ENCODE measurements at places on chromosomes 5 and 9.

- no peak for DNase-seq
Observed at GRCh38 chr9:84136119-84136868, 155.7 kb downstream of the RMI1 start.

- no peak for DNase-seq
Observed at GRCh38 chr9:87701931-87702421, 23.9 kb upstream of the CTSL start.

DNA sequence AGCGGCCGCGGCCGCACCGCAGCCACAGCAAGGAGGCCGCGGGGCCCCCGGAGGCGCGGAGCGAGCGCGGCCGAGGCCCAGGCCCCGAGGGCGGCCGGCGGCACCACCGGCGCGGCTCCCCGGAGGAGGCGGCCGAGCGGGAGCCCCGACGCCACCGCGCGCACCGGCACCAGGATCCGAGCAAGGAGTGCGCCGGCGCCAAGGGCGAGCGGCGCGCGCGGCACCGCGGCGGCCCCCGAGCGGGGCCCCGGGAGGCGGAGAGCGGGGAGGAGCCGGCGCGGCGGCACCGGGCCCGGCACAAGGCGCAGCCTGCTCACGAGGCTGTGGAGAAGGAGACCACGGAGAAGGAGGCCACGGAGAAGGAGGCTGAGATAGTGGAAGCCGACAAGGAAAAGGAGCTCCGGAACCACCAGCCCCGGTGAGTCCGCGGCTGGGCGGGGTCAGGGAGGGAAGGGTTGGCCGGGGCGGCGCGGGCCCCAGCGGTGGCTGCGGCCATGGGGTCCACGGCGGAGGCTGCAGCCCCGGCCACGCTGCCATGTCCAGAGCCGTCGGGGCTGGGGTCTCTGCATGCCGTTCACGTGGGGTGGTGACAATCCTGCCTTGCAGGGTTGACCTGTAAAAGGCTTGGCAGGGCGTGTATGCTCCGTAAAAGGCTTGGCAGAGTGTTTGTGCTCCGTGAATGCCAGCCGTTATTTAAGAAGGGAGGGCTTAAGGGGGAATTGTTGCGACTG lies 146.0 kb downstream of the CACNA1B start:
- no peak for DNase-seq

GRCh38 chr5:64315778-64316177 lies 150.1 kb downstream of the RNF180 start:
- no peak for DNase-seq

- DNase-seq: peak; percentile 52
Observed at GRCh38 chr5:11182441-11183080, 421.5 kb upstream of the DAP start.

DNA sequence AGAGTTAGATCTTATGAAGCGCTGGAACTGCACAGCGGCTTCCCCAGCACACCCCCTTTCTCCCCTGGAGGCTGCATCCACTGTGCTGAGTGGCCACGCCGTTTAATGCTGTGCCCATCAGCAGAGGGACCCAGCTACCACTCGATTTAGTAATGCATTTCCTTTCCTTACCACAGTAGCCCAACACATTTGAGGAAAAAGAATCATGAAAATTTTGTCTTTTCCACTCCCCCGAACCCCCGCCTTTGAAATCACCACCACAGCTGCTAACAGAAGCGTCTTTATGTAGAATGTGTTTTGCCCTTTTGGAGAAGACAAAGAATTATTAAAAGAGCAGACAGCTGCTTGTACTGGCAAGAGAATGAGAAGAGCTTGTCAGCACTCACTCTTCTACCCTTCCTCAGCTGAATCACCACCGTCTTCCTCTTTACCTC lies 73.2 kb downstream of the ACER2 start:
- no peak for DNase-seq

DNA sequence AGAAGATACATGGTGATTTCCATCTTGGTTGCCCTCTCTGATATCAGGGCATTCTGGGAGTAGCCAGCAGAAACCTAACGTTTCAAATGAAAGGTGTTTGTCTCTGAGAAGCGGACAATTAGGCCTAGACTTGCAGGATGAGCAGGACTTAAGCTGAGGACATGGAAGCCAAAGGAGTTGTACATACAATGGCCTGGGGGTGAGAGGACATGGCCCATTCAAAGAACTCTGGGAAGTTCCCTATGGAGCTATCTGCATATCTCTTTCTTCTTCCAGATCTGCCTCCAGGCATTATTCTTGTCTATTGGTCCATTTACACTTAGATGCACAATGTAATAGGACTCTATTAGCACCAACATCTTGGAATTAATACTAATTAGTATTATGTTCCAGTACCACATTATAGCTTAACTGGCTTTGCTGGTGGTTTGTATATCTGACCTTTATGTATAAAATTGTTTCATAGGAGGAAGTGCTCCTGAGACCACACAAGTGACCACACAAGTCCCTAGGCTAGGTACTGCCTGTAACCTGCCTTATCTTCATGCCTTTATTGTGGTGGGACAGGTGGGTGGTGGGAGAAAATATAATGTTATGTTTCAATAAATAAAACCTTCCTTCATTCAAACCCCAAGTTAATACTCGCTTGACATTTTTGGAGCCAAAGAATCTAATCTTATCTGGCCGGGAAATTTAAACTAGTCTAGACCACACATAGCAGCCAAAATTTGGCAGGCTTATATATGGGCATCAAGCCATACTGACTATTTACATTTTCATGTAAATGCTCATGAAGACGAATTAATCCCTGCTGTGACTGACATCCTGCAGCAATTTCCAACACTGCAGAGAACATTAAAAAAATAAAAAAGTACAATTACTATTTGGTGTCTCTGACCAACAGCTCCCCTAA lies 52.1 kb upstream of the EQTN start:
- DNase-seq: no peak

GRCh38 chr9:113885183-113886025 lies 9.3 kb downstream of the ZNF618 start:
- no peak for DNase-seq

DNA sequence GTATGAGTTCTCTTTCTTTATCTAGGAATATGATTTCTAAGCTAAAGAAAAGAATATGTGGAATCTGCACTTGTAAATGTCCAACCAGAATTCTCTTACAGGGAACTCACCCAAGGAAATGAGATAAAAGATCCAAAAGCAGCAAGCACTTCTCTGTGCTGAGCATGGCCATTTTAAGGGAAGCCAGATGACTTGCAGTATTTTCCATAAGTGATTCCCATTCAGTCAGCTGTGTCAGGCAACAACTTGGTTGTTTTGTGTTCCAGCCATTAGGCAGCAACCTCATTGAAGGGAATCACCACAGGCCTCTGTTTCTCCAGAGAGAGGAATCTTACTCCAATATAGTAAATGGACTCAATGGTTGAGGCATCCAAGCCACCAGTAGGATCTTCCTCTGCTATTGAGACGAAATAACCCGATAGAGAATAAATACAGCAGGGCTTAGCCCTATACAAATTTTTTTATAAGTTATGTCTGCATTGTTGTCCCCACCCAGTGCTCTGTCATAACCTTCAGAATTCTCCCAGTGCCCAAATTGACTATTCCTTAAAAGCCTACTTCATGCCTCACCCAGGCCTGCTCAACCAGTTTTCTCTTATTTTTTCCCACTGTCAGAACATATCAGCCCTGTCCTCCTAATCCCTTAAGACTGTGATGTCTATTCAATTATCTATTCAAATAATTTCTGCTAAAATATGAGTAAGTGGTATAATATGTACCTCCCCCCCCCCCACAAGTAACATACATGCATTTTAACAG lies 236.6 kb downstream of the PJA2 start:
- no peak for DNase-seq

DNA sequence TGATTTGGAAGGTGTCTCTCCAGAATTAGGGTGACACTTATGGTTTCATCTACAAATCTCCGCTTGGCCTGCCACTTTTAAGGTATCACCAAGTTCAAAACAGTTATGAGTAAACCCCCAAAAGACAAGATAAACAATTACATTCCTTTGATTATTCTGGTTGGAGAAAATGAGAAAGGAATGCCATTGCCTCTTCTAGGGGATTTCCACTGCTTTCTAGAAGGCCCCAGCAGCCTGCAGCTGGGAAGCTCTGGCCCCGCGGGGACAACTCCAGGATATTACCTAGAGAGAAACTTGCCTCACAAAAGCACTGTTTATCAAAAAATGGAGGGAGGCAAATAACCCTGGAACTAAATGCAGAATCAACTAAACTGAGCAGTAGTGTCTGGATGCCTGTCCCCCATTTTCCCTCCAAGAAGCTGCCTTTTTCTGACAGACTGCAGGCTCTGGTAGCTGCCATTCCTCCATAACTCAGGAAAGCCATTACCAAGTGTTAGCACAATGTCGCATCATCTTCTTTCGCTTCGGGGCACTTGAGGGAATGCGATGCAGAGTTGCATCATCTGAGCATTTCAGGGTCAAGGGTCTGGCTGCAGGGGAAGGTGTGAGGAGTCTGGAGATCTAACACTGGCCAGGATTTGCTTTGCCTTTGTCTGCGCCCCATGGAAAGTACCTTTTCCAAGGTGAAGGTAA lies 71.5 kb upstream of the PLPP6 start:
- no peak for DNase-seq

DNA sequence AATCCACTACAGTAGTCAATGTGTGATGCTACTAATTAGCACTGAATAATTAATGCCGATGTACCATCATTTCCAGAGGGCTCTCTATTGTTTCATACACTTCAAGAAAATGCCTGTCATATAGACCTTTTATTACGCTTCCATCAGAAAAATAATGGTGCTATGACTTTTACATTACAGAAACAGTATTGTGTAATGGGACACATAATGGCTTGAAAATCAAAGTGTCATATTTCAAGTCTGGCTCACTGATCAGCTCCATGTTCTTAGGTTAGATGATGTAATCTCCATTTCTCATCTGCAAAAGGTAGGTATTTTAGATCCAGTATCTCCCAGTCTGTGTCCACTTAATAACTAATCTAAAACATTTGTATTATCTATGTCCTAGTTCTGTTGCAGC lies 990.6 kb upstream of the TYRP1 start:
- DNase-seq: no peak

- peak; percentile 18 for DNase-seq
Observed at GRCh38 chr5:13250464-13251291, 693.8 kb downstream of the DNAH5 start.

DNA sequence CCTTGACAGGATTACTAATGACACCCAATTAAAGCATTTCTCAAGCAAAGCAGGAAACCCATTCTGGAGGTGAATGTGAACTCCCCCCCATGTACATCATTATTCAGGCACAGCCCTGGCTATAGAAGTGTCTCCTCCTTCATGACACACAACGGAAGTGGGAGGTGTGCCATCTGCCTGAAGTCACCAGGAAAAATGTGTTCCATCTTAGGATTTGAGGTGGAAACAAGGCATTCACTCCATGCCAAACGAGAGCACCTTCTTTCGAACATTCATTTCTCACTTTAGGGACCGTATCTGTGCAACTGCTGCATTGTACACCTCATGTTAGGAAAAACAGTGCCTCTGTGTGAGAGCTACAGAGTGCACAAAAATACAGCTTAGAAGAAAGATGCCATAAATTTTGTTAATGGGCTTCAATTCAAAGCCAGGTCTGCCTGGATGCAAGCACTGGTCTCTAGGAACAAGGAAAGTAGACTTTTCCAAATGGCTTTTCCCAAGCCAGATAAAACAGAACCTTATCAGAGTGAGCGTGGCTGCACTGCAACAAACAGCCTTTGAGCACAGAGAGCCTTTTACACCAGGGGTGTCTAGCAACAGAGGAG lies 19.4 kb downstream of the GOLM1 start:
- DNase-seq: no peak

- DNase-seq: no peak
Observed at GRCh38 chr9:36847781-36848673, 186.0 kb downstream of the PAX5 start.

DNA sequence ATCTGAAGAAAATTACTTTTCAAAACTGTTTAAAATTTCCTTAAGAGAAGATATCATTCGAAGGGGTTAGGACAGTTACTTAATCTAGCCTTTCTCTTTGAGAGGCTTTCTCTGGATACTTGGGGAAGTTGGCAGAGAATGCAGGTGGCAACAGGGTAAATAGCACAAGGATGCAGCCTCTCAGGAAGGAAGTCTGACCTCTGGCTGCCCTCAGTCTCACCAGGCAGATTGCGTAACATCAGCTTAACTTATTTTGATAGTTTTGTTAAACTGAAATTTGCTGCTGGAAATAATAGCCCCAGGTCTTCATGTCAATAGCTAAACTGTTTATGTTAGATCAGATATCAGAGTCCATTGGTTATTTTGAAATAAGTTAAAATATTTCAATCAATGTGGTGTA lies 20.4 kb downstream of the CCDC192 start:
- peak; percentile 84 for DNase-seq

DNA sequence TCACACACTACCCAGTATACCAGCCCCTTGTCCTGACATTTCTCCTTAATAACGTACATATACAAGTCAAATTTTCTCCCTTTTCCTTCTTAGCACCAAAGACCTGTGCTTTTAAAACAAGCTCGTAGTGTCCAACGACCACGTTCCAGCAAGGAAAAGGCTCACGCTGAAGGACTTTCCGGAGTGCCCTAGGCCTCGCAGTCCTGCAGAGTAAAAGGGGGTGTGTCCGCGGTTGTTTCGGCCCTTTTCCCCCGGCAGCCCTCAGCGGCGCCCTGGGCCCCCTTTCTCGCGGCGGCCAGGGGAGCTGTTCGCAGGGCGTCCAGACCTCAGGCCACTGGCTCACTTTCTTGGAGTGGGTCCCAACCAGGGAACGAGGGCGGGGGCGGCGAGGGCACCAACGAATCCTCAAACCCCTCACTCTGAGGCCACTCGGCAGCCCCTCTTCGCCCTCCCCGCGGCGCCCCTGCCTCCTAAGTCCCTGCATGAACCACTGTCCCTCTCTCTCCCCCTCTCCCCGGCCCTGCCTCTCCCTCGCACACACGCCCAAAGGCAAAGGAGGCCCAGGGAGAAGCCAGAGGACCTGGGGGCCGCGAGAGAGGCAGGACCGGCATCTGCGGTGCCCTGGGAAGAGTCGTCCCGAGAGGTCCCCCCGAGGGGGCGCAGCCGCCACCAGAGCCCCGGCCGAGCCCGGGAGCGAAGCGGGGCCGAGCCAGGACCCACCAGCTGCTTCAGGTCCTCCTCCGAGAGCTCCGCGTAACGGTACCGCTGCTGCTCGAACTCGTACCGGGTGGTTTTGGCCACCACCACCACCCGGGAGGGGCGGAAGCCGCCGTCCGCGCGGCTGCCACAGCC lies 720 bp downstream of the NADK2 start:
- peak; percentile 82 for DNase-seq

DNA sequence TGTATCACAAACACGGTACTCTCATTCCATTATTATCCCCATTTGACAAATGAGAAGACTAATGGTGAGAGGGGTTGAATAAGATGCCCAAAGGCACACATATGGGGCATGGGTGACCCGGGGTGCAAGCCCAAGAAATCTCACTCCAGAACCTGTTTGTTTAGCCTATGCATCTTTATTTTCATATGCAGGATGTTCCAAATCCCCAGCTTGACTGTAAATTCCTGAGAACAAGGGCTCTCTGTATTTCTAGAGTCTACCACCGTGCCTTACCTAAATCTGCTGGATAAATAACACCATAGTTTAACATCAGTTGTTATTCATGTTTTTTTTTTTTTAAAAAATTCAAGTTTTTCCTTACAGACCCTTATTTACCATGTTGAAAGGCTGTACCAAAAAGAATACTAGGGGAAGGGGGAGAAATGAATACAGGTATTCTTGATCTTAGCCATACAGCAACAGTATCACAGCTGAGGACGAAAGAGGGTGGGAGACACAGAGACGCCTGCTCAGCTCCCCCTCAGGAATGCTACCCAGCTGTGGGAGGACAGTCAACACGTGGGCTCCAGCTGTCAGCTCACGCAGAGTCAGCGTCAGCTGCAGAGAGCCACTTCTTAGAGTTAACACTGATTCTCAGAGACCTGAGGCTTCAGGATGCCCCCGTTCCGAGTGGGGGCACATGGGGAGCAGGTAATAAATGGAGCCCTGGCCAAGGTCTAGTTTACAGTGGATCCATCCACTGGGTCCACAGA lies 86.6 kb downstream of the MED27 start:
- no peak for DNase-seq

- DNase-seq: no peak
Observed at GRCh38 chr5:32017692-32018367, 156.3 kb downstream of the GOLPH3 start.
